GM13976 (cell line): ENCODE measurements at places on chromosomes 1 and 21.

DNA sequence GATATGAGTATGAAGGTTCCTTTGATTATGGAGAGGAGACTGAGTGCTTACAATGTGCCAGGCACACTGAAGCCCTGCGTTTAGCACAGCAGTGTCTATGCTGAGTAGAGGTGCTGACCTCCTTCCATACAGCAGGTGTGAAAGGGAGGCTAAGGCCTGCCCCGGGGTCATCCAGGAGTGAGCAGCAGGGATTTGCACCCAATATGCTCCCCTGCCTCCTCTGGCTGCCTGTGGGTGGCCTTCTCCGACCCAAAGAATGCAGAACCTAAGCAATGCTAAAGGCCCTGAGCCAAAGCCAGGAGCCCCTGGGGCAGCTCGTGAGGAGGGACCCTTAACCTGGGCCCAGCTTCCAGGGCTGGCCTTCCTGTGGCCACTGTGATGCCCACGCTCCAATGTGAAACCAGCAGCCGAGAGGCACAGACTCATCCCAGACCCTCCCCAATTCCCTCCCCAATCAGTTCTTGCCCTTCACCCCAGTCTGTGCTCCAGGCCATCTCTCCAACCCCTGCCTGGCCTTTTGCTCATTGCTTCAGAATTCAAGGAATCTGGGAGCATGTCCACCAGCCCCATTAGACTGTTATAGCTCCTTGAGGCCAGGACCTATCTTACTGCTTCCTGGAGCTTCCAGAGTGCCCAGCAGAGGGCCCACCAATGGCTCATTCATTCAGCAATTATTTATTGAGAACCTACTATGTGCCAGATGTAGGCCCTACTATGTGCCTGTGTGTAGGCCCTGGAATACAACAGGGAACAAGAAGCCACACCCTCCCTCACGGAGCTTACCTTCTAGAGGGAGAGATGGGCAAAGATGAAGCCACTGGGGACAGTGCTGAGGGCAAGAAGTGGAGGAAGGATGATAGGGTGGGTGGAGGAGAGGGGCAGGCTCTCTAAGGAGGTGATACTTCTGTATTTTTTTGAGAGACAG, 53.3 kb downstream of the TAS1R2 start:
- no peak for DNase-seq

DNA sequence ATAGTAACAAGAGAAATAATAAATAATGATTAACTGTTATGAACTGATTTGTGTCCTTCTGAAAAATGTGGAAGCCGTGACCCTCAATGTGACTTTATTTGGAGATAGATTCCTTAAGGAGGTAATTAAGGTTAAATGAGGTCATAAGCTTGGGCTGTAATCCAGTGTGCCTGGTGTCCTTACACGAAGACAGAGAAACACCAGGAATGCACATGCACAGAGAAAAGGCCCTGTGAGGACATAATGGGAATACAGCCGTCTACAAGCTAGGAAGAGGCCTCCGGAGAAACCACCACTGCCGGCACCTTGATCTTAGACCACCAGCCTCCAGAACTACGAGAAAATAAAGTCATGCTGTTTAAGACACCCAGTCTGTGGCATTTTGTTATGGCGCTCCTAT, 215.9 kb downstream of the NEGR1 start:
- DNase-seq, result no peak

DNA sequence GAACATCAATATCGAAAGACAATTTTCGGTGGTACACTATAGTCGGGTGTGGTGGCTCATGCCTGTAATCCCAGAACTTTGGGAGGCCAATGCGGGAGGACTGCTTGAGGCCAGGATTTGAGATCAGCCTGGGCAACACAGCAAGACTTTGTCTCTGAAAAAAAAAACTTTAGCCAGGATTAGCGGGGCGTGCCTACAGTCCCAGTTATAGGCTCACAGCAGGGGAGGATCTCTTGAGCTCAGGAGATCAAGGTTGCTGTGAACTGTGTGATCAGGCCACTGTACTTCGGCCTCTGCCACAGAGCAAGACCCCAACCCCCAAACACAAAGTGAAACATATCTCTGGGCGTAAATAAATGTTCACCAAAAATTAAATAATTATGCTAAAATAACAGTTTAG, 1.6 kb downstream of the TADA1 start:
- DNase-seq, result no peak

DNA sequence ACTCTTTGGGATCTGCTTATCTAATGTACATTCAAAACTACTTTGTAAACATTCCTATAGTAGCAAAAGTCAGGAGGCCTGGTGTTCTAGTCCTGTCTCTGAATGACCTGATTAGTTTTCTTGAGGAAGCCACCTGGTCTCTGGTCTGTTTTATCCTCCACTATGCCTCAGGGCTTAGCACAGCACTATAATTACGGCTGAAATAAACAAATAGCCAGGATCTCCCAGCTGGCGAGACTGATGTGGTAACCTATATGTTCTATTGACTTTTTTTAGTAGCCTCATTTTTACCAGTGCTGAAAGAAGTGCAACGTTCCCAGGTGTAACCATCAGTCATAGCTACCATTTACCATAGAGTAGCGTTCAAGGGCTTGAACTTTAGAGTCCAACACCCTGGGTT, 24.2 kb upstream of the RPL11 start:
- DNase-seq, result no peak

GRCh38 chr21:15616864-15617574, 112.8 kb upstream of the USP25 start:
- no peak for DNase-seq

GRCh38 chr1:115880981-115881672, 40.2 kb upstream of the NHLH2 start:
- no peak for DNase-seq
